Fibroblast of skin of left biceps (primary cell): ENCODE measurements at places on chromosomes 16 and 17.

- DNase-seq = peak; percentile 42
Measured at GRCh38 chr17:8176197-8176940, at the start of gene TMEM107. Gene TMEM107 (minus strand): TSS chr17:8176380. CDS start chr17:8176286, 94 bp downstream.

DNA sequence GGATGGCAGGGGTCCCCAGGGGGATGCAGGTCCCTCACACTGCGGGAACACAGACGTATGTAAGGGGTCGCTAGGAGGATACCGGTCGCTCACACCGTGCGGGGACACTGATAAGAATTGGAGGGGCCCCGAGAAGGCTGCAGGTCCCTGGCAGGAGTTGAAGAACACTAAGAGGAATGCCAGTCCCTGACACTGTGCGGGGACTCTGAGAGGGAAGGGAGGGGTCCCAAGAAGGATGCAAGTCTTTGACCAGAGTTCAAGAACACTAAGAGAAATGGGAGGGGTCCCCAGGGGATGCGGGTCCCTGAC is 510 bp downstream of the ERCC4 start:
- no peak for DNase-seq

DNA sequence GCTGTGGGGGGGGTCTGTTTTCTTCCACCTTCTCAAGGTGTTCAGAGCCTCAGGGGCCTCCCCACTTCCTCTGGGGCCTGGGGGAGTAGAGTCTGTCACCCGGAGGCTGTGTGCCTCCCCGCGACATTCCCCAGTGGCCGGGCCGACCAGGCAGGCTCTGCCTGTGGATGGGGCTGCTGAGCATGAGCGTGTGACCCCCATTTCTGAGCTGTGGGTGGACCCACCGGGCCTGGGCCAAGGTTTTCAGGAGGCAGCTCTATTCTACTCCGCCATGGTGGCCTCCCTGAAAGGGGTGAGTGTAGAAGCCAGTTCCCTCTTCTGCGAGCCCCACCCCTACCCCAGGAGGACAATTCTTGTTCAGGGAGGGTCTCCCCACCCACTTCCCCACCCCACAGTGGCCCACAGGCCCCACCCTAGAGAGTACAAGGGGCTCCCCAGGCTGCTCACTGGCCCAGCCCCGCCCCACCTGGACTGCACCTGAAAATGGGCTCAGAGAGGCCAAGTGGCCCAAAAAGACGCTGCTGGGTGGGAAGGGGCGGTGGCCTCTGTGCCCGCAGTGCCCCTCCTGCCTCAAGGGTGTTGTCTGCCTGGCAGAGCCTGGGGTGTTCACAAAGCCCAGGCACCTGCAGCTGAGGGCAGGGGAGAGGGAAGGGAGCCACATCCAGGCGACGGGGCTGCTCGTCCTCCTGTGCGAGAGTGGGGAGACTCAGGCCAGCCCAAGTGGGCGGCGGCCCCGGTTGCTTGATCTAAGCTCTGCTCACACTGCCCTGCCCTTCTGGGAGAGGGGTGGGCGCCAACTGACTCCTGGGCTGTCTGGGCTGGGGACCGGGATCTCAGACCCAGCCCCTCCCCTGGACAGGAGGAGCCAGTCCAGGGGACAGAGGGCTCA is 1.3 kb downstream of the MSLN start:
- no peak for DNase-seq

DNA sequence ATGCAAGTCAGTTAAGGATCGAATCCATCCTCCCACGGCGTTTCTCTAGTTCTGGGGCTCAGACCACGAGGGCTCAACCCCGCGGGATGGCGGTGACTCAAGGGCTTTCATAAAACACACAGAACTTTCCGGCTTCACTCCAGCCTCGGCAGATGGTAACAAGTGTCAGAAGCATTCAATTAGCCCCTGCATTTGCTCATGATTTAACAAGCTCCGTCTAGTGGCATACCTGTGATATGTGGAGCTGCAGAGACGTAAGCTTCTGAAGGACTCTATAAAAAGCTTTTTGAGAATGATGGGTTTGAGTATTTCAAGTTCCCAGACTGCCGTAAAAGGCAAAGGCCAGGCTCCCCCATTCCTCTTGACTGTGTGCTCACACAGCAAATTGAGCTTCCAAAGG is 91.3 kb upstream of the SEC14L1 start:
- no peak for DNase-seq

DNA sequence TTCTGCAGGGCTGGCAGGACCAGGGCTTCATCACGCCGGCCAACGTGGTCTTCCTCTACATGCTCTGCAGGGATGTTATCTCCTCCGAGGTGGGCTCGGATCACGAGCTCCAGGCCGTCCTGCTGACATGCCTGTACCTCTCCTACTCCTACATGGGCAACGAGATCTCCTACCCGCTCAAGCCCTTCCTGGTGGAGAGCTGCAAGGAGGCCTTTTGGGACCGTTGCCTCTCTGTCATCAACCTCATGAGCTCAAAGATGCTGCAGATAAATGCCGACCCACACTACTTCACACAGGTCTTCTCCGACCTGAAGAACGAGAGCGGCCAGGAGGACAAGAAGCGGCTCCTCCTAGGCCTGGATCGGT is 1.4 kb downstream of the CDK5R1 start:
- no peak for DNase-seq

GRCh38 chr17:39239640-39240314 is 14.0 kb upstream of the STAC2 start:
- no peak for DNase-seq

DNA sequence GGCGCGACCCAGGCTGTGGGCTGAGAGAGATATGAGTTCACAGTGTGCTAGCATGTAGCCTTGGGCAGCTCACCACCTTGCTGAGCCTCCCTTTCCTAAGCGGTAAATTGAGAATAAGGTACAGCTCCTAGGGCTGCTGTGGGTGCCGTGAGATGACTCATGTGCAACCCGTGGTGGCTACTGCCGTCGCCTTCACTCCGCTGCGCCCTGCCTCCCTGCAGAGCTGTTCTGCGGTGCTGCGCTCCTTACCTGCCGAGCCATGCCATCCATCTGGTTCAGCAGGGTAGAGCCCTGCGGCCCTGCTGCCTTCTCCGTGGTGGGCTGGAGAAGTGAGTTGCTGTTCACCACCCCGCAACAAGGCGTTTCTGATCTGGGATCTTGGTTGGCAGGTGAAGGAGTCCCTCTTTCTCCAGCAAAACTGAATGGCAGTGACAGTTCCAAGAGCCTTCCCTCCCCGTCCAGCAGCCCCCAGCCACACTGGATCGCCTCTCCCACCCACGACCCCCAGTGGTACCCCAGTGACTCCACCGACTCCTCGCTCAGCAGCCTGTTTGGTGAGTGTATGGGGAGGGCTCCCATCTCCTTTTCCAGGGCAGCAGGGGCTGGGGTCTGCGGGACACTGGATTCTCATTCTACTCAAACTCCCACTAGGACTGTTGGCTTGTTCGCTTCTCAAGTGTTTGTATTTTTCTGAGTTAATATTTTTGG is 9.3 kb upstream of the JPT2 start:
- no peak for DNase-seq

GRCh38 chr17:39740357-39741111 is 2.8 kb downstream of the GRB7 start:
- no peak for DNase-seq
